Stimulated activated CD8-positive, alpha-beta memory T cell treated with anti-CD3 and anti-CD28 coated beads, Interleukin-4, amount 100 ng/mL, for 1 hour (primary cell): ENCODE measurements at places on chromosomes 12 and 14.

DNA sequence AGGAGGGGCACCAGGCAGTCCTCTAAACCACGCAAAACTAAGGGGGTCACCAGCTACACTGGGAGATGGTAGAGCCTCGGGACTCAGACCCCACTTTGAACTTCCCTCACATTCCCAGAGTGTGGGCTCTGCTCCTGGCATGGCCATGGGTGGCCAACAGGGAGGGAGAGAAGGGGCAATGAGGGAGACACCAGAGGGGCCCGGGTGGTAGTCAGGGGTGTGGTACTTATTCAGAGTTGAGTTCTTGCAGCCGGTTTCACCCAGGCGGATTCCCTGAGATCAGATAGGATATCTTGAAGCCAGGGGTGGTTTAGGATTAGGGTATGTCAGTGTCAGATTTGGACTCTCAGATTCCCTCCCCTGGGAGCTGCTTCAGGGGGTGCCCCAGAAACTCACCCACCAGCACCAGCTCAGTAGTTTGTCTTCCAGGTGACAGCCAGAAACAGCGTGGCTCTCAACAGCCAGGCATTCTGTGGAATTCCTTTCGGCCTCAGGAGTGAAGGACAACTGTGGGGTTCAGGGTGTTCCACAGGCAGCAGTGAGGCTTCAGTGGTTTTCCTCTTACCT lies 56.0 kb downstream of the ELK3 start:
- DNase-seq = no peak

DNA sequence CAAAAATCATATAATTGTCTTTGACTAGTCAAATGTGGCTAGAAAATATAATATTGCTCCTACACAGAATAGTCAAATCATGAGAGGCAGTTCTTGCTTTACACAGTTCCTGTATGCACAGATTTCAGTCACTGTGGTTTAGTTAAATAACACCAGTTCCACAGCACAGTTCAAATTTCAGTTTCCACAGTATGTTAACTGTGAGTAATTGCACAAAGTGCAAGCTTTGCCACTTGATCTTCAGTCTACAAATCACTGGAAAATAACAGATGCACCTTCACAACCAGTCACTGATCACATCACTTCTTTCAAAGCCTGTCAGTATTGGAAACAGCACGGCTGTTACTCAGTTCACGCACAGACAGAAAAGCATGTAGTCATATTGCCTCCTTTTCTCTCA lies 38.7 kb downstream of the KCNH5 start:
- DNase-seq = no peak

- no peak for DNase-seq
Measured at GRCh38 chr12:50505675-50506530, 1.1 kb downstream of the DIP2B start.

- DNase-seq = no peak
Measured at GRCh38 chr12:74537126-74537706, 419 bp upstream of the ATXN7L3B start.

DNA sequence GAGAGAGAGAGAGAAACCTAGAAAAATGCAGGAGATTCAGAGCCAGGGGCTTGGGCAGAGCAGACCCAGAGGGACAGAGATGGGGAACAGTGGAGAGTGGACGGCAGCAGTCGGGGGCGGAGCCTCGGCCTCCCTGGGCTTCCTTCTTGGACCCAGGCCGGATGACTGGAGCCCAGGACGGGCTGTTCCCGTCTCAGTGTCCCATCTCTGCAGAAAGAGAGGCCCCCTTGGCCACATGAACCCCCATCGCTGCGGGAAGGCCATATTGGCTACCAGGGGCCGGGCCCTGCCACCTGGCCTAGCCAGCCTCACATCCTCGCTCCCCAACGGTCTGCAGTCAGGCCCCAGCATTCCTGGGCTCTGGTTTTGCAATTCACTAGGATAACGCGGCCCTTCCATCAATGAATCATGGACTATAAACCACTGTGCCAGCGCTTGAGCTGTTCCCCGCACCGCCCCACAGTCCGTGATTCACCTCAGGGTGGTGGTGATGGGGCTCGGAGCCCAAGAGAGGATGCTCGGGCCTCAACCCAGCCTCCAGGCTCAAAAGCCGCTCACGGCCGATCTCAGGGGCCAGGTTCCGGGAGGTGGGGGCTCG lies 116.5 kb downstream of the RFLNA start:
- DNase-seq = no peak

DNA sequence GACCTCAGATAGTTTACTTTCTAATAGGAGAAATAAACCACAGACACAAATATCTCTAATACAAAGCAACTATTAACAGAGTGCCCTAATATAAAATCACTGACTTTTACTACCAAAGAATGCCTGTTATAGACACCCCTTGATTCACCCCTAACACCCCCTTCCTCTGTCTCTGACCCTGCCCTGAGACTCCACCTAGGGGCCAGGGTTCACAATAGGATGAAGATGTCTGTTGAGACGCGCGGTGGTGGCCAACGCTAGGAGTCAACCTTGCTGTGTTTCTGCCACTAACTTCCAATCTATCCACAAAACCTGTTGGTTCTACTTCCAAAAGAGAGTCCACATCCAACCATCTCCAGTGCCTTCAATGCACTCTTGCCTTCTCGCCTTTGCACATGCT lies 10.9 kb upstream of the TC2N start:
- no peak for DNase-seq

DNA sequence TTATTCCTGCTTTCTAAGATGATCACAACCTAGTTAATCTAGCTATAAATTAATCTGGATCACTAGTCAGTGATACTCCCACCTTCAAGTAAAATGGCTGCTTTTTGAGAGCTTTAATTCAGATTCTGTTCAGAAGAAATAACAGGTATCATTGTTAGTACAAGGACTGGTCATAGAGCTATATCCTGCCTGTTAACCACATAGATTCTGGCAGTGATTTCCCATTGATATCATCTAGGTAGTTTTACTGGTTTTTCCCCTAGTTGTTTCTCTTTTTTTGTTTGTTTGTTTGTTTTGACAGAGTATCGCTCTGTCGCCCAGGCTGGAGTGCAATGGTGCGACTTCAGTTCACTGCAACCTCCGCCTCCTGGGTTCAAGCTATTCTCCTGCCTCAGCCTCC lies 39.0 kb upstream of the HIF1A start:
- DNase-seq = no peak
